NCI-H2081 treated with DMSO at 0.1 percent for 48 hours (cell line): ENCODE measurements at places on chromosomes 4 and X.

DNA sequence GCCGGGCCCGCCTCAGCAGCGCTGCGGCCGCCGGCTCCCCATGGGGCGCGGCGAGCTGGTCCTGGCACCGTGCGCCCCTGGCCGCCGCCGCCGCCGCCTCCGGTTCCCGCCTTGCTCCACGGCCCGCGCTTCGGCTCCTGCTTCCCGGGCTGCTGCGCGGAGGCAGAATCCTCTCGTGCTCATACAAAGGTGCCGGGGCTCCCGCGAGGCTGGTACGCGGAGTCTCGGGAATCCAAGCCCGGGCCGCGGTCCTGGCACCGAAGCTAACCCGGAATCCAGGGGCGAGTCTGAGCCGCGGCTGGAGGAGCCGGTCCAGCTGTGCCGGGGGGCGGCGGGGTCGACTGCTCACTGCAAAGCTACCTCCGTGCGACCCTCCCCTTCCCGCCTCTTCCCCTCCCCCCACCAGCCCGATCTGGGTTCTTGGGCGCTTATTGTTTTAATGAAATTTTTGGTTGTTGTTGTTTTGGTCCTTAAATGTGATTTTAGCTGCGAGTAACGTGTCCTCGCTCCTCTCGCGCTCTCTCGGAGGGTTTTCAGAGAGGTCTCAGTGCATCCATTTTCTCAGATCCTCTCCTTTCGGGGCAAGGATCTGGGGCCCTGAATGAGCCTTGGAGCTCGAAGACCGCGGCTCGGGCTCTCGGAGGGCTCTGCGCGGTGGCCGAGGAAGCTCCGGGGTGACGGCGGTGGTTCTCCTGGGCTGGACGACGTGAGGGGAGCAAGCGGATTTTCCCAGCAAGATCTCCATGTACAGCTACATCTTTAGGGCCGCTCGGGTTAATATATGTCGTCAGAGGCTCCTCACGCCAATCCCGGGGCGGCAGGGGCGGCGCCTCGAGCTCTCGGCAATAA lies at the start of gene HAND2:
TSS of gene HAND2 (minus strand) at position 753 of the 849 bp plus-strand sequence. CDS start 940 bp downstream, outside the sequence.
- no peak for DNase-seq

GRCh38 chr4:76964769-76965168 lies 15.2 kb downstream of the SEPTIN11 start:
- DNase-seq = no peak

GRCh38 chr4:38950159-38950558 lies 82.0 kb downstream of the TMEM156 start:
- DNase-seq = no peak

DNA sequence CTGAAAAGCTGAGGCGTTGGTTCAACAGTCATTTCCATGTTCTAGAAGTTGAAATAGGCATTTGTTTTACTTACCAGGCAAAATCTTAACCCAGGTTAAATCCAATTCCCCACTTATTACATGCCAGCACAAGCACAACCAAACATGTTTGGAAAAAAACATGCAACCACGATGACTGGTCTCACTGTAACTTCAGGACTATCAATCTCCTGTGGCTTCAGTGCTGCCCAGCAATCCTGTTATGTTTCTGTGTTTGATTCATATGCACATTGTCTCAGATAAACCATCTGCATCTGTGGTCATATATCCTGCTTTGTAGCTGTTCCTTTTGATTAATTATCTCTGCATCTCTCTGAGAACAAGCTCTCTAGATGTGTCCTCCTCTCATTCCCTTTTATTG lies 28.3 kb downstream of the PRDM8 start:
- no peak for DNase-seq

- no peak for DNase-seq
Measured at GRCh38 chr4:130125467-130125866, 1029.5 kb downstream of the C4orf33 start.

DNA sequence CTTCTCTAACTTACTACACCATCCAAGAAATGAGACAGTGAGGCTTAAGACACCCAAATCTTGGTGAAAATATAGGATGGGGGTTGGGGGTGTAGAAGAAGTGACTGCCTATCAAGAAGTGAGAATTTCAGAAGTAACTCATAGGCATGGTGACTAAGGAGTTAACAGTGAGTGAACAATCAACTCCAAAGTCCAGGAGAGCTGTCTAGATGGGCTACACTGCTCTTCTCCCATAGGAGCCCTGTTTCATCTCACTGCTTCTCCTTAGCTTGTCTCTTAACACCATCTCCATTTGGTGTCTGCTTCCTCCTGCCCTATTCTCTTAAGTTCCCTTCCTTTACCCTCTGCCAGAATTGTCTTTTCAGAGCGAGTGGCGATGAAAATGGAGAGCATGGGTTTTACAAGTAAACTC lies 22.7 kb downstream of the FABP2 start:
- no peak for DNase-seq

GRCh38 chr4:53552711-53553110 lies 38.6 kb downstream of the LNX1 start:
- no peak for DNase-seq

DNA sequence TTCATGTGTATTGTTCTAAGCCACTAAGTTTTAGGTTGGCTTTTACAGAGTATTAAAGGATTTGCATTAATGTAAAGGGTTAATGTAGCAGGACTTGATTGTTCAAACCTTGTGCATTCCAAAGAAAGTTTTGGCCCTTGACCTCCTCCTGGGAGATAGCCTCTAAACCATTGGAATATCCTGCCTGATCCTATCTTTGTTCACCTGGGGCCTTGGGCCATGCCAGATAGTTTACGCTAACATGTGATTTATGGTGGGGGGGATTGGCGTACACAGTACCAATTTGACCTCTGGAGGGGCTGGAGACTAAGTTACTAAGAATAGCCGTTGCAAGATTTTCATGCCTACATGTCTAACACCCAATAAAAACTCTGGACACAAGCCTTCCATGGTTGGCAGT lies 1002.7 kb upstream of the PABPC4L start:
- DNase-seq = no peak

DNA sequence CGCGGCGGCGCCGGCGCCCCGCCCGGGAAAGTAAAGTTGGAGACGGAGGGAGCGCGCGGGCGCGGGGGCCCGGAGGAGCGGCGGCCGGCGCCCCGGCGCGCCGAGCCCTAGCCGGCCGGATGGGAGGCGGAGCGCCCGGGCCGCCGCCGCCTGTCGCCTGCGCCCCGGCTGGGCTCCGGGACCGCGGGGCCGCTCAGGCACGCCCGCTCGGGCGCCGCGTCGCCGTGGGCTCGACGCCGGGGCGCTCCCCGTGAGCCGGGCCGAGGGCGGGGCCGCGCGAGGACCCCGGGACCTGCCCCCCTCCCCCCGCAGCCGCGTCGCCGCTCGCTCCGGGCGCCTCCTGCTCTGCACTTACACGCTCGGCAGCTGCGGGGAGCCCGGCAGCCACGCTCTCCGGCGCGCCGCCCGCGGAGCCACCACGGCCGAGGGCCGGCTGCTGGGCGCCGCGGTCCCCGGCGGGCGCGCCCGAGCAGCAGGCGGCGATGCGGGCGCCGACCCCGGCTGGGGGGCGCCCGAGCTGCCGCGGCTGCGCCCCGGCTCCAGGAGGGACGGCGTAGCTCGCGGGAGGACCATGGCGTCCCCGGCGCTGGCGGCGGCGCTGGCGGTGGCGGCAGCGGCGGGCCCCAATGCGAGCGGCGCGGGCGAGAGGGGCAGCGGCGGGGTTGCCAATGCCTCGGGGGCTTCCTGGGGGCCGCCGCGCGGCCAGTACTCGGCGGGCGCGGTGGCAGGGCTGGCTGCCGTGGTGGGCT lies at the start of gene ADRA2C:
TSS of gene ADRA2C (plus strand) at position 350 of the 749 bp plus-strand sequence. CDS start at position 572, 222 bp downstream.
- DNase-seq = no peak

DNA sequence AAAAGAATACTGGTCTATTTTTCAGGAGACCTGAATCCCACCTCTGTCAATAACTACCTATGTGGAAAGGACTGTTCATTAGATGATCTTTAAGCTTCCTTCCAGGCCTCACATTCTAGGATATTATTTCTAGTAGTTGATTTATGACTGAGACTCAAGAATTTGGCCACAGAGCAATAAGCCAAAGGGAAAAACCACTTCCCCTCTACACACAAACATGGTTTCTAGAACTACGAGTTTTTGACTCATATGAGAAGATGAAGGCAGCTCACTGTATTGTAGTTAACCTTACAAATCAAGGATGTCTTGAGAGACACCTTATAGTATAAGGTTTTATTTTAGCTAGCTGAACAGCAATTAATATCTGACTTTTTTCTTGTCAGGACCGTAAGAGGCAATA lies 36.9 kb upstream of the GDPD2 start:
- no peak for DNase-seq

- DNase-seq = no peak
Measured at GRCh38 chr4:185204238-185204910, 574 bp upstream of the CFAP97 start.

GRCh38 chr4:75699299-75699698 lies 25.1 kb upstream of the USO1 start:
- no peak for DNase-seq

DNA sequence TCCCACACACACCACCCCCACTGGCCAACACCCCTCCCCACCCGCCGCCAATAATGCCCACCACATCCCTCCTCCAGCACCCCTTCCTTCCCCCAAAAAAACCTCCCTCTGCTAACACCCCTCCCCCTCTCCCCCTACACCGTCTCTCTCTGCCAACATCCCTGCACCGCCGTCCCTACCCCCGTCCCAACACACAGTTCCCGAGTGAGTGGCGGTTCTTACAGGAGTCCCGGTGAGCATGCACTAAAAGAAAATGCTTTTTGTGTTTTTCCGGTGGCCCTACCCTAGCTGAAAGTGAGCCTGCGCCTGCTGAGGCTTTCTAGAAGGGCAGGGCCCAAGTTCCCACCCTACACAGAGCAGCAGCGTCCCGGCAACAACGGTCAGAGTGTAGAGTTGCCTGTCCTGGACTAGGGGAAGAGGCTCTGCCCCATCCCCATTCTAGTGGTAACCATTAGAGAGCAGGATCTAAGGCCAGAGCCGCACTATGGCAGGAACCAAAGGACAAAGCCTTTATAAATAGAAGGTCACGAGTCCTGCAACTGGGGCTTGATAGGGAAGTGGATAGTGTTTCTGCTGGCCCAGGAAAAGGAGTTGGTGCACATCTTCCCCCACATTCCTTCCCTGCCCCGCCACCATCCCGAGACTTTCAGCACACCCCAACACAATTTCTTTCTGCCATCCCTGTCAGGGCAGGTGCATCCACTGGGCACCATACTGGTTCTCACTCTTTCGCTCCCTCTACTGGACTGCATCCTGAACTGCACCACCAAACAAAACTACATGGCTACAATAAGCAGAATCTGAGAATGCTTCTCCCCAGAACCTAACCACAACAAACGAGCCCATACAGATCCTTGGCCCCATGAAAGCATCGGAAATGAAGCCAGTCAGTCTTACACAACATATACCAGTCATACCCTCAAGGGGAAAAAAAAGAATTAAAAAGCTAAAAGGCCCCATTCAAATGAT lies 78.1 kb upstream of the PAGE3 start:
- no peak for DNase-seq

DNA sequence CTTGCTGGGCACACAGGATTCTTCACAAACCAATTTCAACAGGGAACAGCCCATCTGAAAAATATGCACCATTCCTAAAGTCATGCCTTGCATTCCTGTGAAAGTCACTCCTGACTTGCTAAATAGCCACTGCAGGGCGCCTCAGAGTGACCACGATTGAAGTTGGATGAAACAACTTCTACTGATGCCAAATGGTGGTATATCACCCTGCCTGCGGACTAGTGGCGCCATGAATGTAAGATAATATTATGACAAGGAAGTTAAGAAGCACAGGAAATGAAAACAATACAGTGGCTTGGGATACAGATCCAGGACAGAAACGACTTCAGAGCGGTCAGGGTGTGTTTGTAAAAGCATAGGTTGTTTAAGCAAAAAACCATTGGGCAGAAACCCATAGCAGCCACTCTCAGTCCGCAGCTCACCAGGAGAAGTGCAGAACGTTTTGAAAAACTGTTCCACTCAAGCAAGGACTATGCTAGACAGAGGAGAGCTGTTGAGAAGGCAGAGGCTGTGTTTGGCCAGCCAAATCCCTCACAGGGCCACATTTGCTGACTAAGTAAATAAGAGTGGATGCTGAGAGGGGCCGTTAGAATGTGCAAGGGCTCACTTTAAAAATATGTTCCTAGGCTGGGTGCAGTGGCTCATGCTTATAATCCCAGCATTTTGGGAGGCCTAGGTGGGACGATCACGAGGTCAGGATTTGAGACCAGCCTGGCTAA lies 250.4 kb downstream of the PTTG2 start:
- no peak for DNase-seq

- no peak for DNase-seq
Measured at GRCh38 chr4:119726505-119726904, 97.9 kb upstream of the PDE5A start.
